ENCODE measurements at places on chromosomes 5 and 9. TPM values are rescaled to one million over a fixed set of nuclear protein-coding genes. Genes with fewer than 3 reads are reported as not detected.

BTNL9 gene
- 8.0 TPM for total RNA-seq

PDLIM4 gene
- 0.24 TPM for total RNA-seq

RNF183 gene
- not detected for total RNA-seq

MEGF9 gene
- total RNA-seq, result 40.6 TPM

FTMT gene
- total RNA-seq, result not detected

ITGA2 gene
- total RNA-seq, result 0.43 TPM

CATSPER3 gene
- 0.81 TPM for total RNA-seq

OR1N1 gene
- not detected for total RNA-seq

DNA sequence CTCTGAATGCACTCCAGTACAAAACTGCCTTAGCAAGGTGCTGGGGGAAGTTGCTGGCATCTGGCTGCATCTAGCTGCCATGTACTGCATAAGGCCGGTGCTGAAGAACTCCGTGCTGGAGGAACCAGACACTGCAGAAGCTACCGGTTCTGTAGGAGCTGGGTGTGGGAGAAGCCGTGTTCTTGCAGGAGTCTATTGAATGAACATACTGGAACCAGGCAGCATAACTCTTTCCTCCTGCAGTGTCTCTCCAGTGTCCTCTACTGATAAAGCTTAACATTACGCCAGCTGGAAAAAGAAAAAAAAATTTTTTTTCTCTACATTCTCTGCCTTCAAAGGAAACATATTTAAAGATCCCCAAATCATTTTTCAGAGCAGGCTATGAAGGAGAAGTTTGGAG, 38.5 kb downstream of the VPS13A start:
- H3K36me3 ChIP-seq, result no peaks in the 10 kb centered on the region
- no peaks in the 10 kb centered on the region for H3K27me3 ChIP-seq
- no peak overlapping the region for H3K4me3 ChIP-seq
- no peak for DNase-seq
- no peaks in the 10 kb centered on the region for H3K4me1 ChIP-seq

DNA sequence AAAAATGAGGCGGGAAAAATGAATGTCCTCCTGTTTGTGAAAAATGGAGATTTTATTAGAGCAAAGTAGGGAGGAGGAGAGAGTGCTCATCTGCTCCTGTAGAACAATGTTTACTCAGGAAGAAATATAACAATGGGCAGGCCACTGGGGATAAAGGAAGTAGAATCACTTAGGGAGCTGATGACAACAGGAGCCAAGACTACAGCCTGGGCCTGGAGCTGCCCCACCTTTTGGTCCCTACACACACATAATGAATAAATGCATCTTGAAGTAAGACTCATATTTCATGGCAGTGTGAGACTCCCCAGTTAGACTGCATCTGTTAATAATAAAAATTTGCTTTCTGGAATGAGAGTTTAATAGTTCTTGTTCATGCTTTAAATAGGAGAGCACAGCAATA, 1939.8 kb downstream of the EFNA5 start:
- H3K4me3 ChIP-seq, result no peak overlapping the region
- no peak overlapping the region for H3K27ac ChIP-seq
- no peaks in the 10 kb centered on the region for H3K27me3 ChIP-seq
- no peaks in the 10 kb centered on the region for H3K36me3 ChIP-seq
- no peak for DNase-seq
- no peaks in the 10 kb centered on the region for H3K4me1 ChIP-seq

DNA sequence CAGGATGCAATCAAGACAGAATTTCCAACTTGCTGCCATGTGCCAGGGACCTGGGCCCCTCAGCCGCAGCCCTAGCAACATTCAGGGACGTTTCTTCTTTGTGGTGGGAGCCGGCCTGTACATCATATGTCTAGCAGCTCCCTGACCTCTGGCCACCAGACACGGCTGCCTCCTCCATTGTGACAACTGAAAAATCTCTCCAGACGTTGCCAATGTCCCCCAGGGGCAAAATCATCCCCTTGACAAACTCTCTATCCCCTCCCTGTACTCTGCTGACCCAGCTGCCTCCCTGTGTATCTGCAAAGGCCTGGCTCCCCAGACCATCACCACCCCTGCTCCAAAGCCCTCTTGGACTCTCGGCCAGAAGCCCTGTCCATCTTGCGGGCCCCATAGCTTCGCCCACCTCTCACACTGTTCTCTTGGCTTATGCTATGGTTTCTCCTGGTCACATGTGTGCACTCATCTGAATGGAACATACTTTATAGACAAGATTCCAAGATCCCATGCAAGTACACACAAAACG, 40.8 kb downstream of the BICD2 start:
- H3K27ac ChIP-seq, result no peak overlapping the region
- no peaks in the 10 kb centered on the region for H3K4me1 ChIP-seq
- H3K27me3 ChIP-seq, result no peaks in the 10 kb centered on the region
- H3K36me3 ChIP-seq, result peaks cover 30% of the 10 kb centered on the region

DNA sequence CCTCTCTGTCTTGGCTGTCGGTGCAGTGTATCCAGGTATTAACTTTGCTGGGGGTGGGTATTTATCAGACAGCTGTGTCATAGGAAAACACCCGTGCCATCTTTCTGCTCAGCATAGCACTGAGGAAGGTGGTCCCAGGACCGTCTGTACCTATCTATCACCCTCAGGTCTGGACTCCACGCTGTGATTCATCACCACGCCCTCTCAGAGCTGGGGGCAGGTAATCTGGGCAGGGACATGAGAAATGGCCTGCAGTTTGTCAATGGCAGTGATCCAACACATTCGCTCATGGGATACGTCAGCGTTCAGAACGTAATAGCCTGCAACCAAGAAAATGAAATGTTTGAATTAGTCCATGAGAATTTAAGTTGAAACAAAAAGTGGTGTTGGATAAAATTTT, 151.6 kb upstream of the MAP1B start:
- no peaks in the 10 kb centered on the region for H3K36me3 ChIP-seq
- H3K4me1 ChIP-seq, result no peaks in the 10 kb centered on the region
- no peak for DNase-seq
- H3K27ac ChIP-seq, result no peak overlapping the region
- H3K4me3 ChIP-seq, result no peak overlapping the region

GRCh38 chr5:69007726-69008368, 86.0 kb upstream of the SLC30A5 start:
- no peaks in the 10 kb centered on the region for H3K36me3 ChIP-seq
- peak; percentile 68 for DNase-seq
- H3K4me3 ChIP-seq, result no peak overlapping the region
- no peaks in the 10 kb centered on the region for H3K27me3 ChIP-seq

GRCh38 chr9:131019388-131020239, 10.6 kb downstream of the LAMC3 start:
- no peaks in the 10 kb centered on the region for H3K27me3 ChIP-seq
- no peak overlapping the region for H3K27ac ChIP-seq
- no peak overlapping the region for H3K4me3 ChIP-seq

DNA sequence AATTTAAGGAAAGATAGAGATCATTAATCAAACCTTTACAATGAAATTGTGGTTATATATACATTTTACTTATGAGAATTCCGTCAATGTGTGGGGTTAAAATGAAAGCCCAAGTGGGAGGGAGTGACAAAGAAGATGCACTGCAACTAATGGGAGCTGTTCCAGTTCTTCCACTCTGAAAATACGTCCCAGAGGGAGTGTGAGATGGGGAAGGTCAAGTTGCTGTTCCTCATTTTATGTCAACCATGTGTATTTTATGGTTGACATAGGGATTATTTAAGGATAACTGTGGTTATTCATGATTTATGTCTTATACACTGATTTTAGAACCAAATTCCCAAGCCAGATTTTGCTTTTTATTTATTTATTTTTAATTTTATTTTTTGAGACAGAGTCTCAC, 14.2 kb upstream of the RGS3 start:
- H3K36me3 ChIP-seq, result no peaks in the 10 kb centered on the region
- H3K27me3 ChIP-seq, result no peaks in the 10 kb centered on the region
- H3K27ac ChIP-seq, result no peak overlapping the region
- no peak overlapping the region for H3K4me3 ChIP-seq
- peaks cover 11% of the 10 kb centered on the region for H3K4me1 ChIP-seq

GRCh38 chr5:21774801-21775200, 1078.3 kb downstream of the CDH12 start:
- H3K4me1 ChIP-seq, result no peaks in the 10 kb centered on the region
- H3K27me3 ChIP-seq, result no peaks in the 10 kb centered on the region
- H3K27ac ChIP-seq, result no peak overlapping the region
- H3K4me3 ChIP-seq, result no peak overlapping the region

GRCh38 chr9:129052592-129052991, 16.2 kb downstream of the MIGA2 start:
- no peak overlapping the region for H3K27ac ChIP-seq
- no peaks in the 10 kb centered on the region for H3K27me3 ChIP-seq
- H3K4me1 ChIP-seq, result peaks cover 10% of the 10 kb centered on the region
- DNase-seq, result peak; percentile 96

- H3K27ac ChIP-seq, result no peak overlapping the region
- no peak for DNase-seq
- H3K4me1 ChIP-seq, result no peaks in the 10 kb centered on the region
Observed at GRCh38 chr9:95438561-95439357, 78.0 kb downstream of the PTCH1 start.

DNA sequence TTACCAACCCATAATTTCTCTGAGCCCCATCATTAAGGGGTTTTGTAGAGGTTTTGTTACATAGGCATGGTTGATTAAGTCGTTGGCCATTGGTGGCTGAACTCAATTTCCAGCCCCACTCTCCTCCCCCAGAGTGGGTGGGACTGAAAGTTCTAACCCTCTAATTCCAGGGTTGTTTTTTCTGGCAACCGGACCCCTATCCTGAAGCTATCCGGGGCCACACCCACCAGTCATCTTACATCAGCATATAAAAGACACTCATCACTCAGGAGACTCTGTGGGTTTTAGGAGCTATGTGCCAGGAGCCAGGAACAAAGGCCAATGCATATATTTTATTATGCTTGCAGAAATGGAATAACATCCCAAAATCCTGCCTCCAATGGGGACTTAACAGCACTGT, 186.0 kb downstream of the NXNL2 start:
- no peak overlapping the region for H3K27ac ChIP-seq
- no peak overlapping the region for H3K4me3 ChIP-seq
- H3K4me1 ChIP-seq, result no peaks in the 10 kb centered on the region
- H3K27me3 ChIP-seq, result no peaks in the 10 kb centered on the region
- no peaks in the 10 kb centered on the region for H3K36me3 ChIP-seq

DNA sequence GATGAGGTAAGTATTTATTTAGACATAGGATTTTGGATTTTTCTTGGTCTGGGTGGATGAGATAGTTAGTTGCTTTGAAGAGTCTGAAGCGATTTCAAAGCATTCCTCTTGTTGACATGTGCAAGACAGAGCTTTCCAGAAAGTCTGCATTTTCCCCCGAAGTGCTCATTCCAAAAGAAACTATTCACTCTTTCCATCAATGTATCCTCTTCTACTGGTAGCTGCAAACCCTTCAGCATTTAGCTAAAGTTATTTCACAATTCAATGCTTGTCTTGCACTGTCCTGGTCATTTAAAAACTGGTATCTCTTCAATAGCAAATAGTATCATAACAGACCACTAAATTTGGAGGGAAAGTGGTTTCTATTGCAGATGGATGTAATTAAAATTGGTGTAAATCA, 13.0 kb downstream of the NREP start:
- no peaks in the 10 kb centered on the region for H3K36me3 ChIP-seq
- peak overlapping the region; percentile 69 for H3K27ac ChIP-seq
- no peaks in the 10 kb centered on the region for H3K27me3 ChIP-seq

- no peak for DNase-seq
- H3K27me3 ChIP-seq, result no peaks in the 10 kb centered on the region
- no peaks in the 10 kb centered on the region for H3K4me1 ChIP-seq
- no peaks in the 10 kb centered on the region for H3K36me3 ChIP-seq
- no peak overlapping the region for H3K4me3 ChIP-seq
Observed at GRCh38 chr9:26744191-26744965, 148.2 kb downstream of the CAAP1 start.

DNA sequence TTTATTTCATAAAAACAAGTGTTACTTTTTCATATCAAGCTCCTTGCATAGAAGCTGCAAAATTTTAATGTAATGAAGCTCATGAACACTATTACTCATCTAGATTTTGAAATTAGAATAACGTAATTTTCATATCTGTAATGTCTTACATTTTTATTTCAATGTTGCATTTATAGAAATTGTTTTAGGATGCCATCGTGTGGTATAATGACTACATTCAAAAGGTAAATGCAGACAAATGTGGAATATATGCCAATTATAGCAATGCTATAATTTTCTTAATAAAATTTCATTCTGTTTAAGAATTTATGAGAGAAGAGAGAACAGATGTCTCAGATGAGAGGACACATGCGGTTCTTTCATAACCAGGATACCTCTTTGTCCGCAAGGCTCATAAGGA, 230.2 kb downstream of the TMEM232 start:
- no peaks in the 10 kb centered on the region for H3K27me3 ChIP-seq
- no peaks in the 10 kb centered on the region for H3K36me3 ChIP-seq
- H3K27ac ChIP-seq, result no peak overlapping the region
- H3K4me1 ChIP-seq, result no peaks in the 10 kb centered on the region
- no peak for DNase-seq

- no peak for DNase-seq
- no peaks in the 10 kb centered on the region for H3K4me1 ChIP-seq
- H3K27ac ChIP-seq, result no peak overlapping the region
- no peak overlapping the region for H3K4me3 ChIP-seq
- H3K36me3 ChIP-seq, result no peaks in the 10 kb centered on the region
- no peaks in the 10 kb centered on the region for H3K27me3 ChIP-seq
Observed at GRCh38 chr5:117095346-117096332, 521.0 kb upstream of the SEMA6A start.

DNA sequence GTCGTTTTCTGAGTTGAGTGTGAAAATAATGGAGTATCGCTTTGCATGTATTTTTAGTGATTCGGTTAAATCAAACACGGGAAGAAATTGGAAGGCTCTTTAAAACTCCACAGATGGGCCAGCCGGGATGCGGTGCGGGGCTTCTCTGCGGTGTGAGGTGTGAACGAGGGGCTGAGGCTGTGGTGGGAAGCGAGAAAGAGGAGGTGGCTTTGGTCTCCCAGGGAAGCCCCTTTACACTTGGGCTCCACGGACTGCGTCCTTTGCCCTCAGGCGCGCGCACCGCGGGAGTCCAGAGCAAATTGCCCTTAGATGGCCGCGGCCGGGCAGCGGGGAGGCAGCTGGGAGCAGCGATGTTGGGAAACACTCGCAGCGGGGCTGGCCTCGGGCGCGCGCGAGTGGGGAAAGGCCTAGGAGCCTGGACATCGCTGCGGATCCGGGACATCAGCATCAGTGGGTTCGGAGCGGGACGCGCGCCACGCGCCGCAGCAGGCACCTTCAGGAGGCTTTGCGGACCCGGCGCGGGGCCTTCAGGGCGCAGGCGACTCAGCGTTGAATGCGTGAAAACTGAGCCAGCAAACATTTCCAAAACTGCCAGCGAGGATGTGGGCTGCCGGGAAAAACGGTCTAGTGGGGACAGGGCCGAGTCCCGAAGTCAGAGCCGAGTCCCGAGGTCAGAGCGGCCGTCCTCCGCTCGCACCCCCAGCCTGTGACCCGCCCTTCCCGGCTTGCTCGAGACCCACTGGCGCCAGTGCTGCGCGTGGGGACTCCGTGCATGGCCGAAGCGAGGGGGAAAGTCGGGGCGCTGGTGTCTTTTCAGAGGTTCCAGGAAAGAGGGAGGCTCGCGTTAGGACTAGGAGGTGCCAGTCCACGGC, 6.5 kb downstream of the IRX1 start:
- no peaks in the 10 kb centered on the region for H3K36me3 ChIP-seq
- no peak overlapping the region for H3K27ac ChIP-seq
- no peaks in the 10 kb centered on the region for H3K4me1 ChIP-seq
- no peaks in the 10 kb centered on the region for H3K27me3 ChIP-seq
